ENCODE measurements at places on chromosomes 5 and 9.
A peak's percentile ranks its signal among the peaks of the same experiment; 100 is the strongest.

DNA sequence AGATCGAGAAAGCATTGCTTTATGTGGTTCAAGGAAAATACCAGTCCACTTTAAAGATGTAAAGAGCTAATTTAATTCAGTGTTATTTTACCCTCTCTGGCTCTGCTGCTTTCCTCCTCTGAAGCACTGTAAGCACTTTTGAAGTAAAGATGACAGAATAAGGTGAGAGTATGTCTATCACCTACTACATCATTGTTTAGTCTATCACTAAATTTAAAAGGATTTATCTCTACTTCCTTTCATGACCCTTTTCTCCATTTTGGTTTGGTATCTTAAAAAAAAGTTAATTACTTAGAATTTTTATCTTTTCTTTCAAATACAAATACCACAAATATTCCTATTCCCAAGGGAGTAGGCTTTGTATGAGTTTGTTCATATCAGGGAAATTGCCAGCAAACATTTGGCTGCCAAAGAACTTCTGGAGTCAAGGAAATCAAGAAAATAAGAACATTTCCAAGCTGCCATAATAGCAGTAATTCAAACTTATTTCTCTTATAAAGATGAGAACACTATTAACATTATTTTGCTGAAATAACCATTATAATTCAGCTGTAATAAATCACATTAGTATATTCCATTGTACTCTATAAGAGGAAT, 77.8 kb downstream of the SLC38A9 start:
- no peak for DNase-seq

GRCh38 chr5:132055441-132055807, 5.0 kb upstream of the IL3 start:
- DNase-seq: no peak

- no peak for DNase-seq
These were observed 57.3 kb downstream of the GADD45G start for GRCh38 chr9:89661956-89662717.

DNA sequence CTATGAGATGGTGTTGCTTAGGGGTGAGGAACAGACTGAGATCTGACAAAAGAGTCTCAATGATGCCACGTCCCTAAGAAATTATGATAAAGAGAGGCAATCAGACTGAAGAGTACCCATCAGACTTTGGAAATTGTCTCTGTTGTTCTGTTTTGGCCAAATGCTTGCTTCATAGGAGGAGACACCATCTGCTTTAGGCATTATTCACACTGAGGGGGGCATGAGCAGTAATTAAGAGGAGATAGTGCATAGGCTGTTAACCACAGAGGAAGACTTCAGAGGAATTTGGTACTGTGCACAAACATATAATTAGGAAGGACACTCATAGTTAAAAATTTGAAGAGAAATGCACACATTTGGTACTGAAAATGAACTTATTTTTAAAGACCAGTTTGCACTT, 190.7 kb downstream of the FAM170A start:
- DNase-seq: no peak

- no peak for DNase-seq
These were observed 31.7 kb downstream of the MAPKAP1 start for GRCh38 chr9:125674981-125675973.

DNA sequence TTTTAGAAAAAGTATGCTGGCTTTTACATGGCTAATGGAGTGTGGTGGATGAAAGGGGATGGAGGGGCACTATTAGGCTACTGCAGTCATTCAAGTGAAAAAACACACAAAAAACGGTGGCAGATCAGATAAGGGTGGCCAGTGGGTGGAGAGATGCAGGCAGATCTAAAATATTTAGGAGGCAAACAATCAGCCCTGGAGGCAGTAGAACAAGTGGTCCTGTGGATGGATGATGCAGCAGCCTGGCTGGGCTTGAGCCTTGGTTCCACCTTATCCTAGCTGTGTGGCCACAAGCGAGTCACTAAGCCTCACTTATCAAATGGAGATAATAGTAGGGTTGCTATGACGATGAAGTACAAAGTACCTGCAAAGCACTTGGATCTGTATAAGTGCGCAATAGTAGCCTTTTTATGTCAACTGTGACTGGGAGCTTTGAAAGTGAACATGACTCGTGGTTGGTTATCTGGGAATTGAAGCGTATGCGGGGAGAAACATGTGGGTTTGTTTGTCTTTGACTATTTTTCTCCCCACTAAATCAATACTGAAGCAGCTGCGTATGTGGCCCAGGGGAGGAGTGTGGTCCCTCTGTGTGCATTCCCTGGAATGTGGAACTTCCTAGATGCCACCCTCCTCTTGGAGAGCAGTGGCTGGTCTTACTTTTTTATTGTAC, 20.2 kb downstream of the NSG2 start:
- DNase-seq: no peak

- DNase-seq: no peak
These were observed 199.1 kb downstream of the KDM4C start for GRCh38 chr9:6956879-6957278.

- no peak for DNase-seq
These were observed 58.1 kb downstream of the ABCA1 start for GRCh38 chr9:104869811-104870210.

- no peak for DNase-seq
These were observed 76.5 kb downstream of the COL27A1 start for GRCh38 chr9:114231719-114232449.

GRCh38 chr5:34968258-34968657, 38.9 kb downstream of the DNAJC21 start:
- no peak for DNase-seq

DNA sequence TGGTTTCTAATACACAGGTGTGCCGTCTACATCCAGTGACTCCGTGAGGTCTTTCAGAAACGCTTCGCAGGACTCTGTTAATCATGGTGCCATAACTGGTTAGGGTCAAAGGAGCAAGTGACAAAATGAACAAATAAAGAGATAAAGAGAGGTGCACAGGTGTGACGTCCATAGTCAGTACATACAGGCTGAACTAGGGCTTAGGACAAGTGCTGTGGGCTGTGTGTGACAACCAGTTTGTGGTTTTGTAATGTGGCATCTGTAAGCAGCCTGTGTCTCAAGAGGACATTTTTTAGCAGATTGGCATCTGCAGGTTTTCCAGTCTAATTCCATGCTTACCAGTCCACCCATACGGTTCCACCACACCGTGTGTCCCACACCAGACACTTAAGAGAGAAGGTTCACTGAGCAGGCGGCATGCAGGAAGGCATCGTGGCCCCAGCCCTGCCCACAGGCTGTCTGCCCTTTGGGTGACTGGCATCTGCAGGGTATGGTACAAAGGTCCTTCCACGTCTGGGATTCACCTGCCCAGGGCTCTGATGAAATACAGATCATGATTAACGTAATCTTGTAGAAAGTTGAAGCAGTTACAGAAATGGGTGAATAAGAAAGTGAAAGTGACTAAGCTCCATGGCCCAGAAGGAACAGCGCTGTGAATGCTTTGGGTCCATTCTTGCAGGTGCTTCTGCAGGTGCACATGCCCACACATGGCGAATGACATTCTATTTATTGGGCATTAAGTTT, 26.9 kb downstream of the SRD5A1 start:
- DNase-seq: no peak

- DNase-seq: no peak
These were observed 2.9 kb upstream of the EPB41L4B start for GRCh38 chr9:109323771-109324170.

DNA sequence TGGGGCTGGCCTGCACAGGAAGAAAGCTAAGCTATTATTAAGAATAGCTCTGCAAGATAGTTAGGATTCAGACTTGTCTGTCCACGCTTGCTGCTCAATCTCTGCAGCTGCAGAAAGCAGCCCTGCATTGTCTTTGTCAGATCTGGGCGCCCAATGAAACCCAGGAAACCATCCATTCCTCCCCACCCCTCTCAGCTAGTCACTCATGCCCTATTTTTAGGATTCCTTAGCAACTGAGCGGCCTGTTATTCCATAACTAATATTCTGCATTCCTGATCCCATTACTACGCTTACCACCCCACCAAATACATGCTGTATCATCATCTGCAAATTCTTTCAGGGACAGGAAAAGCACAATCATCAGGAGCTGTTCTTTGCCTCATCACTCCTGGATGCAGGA, 52.9 kb upstream of the APC start:
- no peak for DNase-seq

- DNase-seq: no peak
These were observed 81.5 kb downstream of the PRDM9 start for GRCh38 chr5:23588841-23589326.

DNA sequence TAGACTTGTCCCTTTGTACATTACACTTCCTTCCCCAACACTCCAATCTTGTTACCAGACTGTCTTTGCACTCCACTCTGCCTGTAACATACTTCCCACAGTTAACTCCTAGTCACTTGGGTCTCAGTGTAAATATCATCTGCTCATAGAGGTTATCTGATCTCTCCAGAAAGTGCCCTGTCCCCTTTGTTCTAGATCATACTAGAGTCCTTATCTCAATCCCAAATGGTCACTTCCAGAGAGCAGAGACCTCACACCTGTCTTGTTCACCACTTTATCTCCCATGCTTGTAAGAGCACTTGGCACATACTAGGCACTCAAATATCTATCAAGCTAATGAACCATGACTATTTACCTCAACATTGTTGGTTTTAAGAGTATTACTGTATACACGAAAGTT, 30.4 kb downstream of the SETX start:
- no peak for DNase-seq

DNA sequence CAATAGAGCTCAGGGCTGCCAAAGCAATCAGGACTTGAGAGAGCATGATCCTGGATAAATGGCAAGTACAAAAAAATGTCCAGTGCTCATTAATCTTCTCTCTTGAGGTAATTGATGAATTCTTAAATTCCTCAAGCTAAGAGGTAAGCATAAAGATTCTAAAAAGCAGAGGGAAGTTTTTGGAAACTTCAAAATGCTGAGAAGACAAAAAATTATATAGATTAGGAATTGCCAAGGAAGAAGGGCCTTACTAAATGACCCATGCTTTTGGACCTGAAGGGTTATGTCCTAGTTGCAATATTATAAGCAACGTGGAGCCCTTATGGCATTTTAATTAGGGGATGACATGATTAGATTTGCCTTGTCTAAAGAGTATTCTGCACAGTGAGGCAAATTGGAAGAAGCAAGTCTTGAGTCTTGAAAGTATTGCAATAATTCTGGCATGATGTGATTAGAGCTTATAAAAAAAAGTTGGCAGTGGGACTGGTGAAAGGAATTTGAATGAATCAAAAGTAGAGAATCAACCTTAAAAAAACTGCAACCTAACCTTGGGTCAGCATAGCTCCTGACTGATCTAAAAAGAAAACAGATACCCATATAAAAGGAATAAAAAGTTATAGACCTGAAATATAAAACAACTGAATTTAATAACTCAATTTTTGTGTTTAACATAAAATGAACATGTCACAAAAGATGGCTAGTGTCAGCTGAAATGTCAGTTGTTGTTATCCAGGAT, 323.8 kb upstream of the ARRDC3 start:
- no peak for DNase-seq

DNA sequence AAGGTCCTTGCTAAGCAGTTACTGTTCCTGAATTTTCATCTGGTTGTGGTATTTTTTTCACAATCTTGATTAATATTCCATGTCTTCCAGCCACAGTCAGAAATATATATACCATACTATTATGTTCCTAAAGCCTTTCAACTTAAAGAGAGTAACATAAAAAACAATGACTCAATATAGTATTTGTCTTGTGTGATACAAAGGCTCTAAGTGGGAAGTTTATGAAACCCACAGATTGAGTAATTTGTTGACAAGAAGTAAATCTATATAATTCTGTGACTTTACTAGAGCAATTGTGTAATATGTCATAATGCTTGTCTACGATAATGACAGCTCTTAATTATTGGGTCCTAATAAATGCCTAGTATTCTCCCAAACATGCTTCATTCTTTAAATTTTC, 509.4 kb downstream of the ISL1 start:
- no peak for DNase-seq

DNA sequence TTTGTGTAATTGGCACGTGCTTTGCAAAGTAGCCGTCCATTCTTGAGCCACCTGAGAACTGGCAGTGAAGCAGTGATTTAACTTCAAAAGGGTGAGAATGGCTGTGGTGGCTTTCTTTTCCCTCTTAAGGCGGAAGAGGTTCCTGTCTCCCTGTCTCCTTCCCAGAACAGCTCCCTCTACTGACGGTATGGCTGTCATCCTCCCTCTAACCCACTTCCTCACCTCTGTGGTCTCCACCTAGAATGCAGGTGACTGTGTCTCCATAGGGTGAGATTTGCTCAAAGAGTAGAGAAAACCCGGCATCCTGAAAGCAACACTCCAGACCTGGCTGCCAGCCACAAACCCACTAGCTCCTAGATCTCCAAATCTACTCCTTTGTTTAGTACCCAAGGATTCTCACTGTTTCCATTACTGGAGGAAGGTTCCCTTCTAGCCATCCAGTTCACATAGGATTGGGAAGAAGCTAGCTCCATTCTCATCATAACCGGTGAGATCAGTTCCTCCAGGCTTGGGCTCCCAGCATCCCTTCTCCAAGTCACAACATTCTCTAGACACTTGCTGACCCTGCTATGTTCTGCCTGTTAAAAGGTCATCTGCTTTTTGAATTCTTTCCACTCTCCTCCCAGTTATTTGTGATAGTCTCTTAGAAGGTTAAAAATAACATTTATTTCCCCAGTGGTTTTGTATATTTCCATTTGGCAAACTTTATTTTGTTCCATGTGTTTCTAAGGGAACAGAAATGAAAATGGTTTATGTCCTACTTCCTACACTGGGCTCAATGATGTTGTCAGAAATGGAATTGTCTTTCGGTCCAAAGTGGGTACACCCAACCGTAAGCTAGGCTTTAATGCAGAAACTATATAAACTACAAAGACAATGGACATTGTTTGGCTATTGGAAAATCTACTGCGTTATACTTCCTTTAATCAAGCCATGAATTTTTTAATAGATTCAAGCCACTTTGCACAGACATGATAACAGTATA, 269.4 kb downstream of the CWC27 start:
- DNase-seq: peak; percentile 27

DNA sequence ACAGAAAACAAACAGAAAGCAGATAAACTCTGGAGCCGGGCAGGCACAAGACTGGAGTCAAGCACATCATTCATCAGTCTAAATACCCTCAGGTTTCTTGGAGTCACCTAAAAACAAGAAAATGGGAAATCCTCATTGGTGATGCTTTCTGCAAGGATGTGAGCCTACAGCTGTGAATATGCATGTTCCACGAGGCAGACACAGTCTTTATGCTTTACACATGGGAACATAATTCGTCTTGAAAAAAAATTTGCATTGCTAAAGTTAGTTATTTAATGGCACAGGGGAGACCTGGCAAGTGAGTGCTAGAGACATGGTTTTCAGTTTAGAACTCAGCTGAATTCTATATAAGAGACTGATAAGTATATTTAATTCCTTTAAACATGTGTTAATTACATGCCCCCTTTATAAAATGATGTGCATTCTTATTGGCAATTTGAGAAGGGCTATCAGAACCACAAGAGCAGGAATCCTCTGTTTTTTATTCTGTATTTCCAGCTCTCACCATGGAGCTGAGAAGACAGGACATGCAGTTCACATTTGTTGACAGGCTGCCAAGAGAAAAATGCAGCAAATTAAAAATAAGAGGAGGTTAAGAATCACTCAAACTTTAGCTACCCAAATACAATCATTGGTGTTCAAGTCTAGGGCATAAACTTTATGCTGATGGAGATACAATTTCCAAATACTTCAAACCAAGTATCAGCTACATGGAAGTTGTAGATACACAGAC, 438.0 kb upstream of the MPDZ start:
- no peak for DNase-seq

GRCh38 chr9:134217431-134218210, 53.3 kb upstream of the RNU6ATAC start:
- DNase-seq: no peak

GRCh38 chr9:98491828-98492227, 216.9 kb downstream of the GABBR2 start:
- no peak for DNase-seq

All from activated CD4-positive, alpha-beta memory T cell treated with anti-CD3 and anti-CD28 coated beads for 36 hours (primary cell).